ENCODE measurements at places on chromosomes 3 and 15.

DNA sequence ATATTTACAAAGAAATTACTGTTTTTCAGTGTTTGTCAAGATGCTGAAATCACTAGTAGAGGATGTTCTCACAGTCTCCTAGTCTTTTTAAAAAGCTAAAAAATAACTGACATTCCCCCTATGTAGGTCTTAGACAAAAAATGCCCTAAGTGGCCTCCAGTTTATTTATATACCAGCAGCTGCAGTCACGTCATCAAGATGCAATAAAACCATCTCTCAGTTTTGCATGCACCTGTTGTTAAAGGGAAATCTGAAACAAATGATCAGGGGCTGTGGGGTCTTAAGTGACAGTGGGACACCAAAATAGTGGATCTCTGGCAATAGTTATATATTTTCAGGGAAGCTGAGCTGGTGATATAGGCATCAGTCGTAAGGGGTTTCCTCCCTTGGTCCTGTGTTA lies 146.5 kb upstream of the ARPP21 start:
- DNase-seq, result no peak

DNA sequence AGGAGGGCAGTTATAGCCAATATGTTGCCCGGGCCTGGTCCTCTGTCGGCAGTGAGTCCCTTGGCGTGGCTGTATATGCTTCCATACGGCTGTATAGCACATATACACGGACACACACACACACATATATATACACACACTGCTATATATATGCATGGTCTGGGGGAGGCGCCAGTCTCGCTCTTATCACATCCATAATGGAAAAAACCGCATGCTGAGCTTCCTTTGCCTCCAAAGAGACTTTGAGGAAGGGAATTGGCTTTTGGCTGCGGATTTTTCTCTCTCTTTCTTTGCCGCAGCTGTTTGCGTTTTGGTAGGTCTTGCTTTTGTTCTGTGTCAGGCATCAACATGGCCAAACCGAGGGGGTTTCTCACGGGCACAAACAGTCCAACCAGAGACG lies 11.3 kb upstream of the TMEM115 start:
- DNase-seq, result no peak

DNA sequence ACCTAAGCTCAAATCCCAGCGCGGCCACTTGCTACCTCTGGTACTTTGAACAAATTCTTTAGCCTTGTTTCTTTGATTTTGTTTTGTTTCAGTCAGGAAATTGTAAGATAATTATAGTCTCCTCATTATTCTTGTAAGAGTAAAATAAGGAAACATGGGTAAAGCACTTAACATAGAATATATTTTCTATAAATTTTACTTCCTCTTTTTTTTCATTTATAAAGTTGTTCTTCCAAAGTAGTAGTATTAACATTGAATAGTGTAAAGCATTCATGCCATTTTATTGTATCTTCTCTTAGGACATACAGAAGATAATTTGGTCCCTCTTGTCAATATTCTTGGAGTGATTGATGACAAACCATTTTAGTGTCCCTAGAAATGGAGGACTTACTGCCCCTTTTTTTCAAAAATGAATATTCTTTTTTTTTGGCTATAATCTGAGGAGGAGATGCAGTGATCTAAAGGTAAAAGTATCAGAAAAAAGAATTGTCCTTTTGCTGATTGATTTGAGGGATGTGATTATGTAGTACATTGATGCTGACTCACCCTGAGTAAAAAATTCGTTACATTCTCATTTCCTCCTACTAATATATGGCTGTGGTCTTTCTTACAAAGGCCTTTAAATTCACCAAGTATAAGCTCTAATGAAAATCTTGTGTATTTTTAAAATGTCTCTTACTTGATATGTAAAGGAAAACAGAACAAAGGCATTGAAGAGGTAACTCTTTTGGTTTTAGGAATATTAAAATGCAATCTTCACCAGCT lies 51.0 kb downstream of the ALCAM start:
- no peak for DNase-seq

DNA sequence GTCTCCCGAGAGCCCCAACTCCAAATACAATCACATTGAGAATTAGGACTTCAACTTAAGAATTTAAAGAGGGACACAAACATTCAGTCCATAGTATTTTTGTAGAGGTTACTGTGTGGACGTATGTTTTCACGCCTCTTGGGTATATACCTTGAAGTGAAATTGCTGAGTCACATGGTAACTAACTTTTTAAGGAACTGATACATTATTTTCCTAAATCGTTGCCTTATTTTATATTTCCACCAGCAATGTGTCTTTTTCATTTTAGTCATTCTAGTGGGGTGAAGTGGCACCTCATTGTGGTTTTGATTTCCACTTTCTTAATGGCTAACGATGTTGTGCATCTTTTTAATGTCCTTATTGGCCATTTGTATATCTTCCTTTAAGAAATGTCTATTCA lies 11.8 kb downstream of the PARP15 start:
- DNase-seq, result no peak

DNA sequence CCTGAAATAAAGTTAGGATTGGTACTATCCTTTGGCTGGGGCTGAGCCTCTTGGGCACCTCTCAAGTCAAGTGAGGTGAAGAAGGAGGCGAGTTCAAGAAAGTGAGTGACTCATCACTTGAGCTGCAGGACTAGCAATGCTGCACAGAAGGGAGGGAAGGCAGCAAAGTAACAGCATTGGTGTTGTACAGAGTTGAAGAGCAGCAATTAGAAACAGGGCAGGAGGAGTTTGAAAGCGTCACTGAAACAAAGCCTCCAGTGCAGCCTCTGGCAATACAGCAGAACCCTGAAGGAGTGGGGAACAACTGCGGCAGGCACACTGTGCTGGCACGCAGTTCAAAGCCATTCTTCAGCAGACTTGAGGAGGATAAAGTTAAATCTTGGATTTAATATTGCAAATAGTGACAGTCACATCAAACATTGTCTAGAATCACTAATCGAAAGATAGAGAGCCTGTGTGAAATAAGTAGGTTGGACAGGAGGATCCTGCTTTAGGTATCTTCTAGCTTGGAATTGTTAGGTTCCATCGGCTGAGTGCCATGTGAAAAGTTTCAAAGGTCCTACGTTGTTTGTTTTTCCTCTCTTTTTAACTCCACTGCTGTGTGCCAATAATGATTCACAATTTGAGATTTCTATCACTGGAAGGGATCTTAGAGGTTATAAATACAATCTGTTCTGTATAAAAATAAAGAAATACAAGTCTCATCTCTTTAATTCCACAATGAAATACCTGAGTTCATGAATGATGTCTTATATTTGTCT lies 479.8 kb downstream of the NAALADL2 start:
- no peak for DNase-seq

Data from GM19239 (cell line).